ENCODE measurements at places on chromosomes 1 and 21.
A peak's percentile ranks its signal among the peaks of the same experiment; 100 is the strongest.

DNA sequence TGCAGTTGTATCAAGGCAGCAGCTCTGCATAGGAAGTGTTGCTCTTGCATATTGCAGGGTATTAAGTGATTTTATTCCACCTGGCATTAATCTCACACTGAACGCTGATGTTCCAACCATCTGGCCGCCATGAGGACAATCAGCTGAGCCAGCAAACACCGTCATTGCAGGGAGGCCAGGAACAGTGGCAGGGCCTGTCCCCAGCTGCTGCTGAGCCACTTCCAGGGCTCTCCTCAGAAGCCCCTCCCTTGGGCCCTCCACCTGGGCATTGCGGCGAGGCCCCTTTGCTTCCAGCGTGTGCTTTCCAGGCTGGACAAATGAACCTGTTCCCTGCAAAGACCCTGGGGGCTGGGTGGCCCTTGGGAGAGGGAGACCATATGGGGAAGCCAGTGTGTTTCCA, 171.6 kb upstream of the C1orf174 start:
- DNase-seq: peak; percentile 92

DNA sequence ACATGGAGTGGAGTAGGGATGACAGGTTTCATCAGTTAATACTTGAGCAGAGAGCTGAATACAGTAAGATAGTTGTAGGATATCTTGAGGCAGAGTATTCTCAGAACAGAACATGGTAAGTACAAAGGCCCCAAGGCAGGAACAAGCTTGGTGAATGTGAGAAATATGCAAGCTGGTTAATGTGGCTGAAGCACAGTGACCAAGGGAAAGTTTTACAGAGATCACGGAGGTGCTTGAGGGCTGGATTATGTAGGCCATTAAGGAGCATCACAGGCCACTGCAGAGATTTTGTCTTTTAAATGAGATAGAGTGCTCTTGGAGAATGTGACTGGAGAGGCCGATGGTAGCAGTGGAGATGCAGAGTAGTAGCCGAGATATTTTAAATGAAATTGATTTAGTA, 54.0 kb upstream of the BOLA1 start:
- DNase-seq: no peak

GRCh38 chr1:1996207-1996651, 7.4 kb downstream of the CFAP74 start:
- no peak for DNase-seq

DNA sequence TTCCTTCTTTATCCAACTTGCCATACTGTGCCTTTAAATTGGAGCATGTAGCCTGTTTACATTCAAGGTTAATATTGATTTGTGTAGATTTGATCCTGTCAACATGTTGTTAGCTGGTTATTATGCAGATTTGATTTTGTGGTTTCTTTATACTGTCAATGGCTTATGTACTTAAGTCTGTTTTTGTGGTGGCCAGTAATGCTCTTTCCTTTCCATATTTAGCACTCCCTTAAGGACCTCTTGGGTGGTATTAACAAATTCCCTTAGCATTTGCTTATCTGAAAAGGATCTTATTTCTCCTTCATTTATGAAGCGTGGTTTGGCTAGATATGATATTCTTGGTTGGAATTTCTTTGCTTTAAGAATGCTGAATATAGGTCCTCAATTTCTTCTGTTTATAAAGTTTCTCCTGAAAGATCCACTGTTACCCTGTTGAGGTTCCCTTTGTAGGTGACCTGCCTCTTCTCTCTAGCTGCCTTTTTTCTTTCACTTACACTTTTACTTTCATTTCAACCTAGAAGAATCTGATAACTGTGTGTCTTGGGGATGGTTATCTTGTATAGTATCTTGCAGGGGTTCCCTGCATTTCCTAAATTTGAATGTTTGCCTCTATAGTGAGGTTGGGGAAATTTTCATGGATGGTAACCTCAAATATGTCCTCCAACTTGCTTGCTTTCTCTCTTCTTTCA, 86.9 kb upstream of the NEGR1 start:
- DNase-seq: no peak

DNA sequence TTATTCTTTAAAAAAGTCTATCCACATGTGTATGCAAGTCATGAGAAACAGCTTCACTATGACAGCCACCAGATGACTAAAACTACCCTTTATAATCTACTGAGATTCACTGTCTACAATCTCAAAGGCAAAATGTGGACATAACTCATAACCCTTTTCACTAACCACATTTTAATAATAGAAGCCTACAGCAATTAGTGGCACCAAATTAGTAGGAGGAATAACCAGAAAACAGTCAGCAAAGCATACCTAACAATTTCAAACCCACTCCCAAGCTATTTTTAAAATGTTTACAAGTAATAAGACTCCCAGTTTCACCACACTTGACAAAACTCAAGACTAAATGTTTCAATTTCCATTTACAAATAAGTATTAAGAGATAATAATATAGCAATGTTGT, 442.9 kb downstream of the PTPRC start:
- DNase-seq: no peak

- no peak for DNase-seq
Observed at GRCh38 chr21:46172863-46173528, 11.3 kb downstream of the SPATC1L start.

- no peak for DNase-seq
Observed at GRCh38 chr1:232891656-232892317, 58.6 kb upstream of the NTPCR start.

- no peak for DNase-seq
Observed at GRCh38 chr1:12447307-12447706, 170.7 kb downstream of the DHRS3 start.

DNA sequence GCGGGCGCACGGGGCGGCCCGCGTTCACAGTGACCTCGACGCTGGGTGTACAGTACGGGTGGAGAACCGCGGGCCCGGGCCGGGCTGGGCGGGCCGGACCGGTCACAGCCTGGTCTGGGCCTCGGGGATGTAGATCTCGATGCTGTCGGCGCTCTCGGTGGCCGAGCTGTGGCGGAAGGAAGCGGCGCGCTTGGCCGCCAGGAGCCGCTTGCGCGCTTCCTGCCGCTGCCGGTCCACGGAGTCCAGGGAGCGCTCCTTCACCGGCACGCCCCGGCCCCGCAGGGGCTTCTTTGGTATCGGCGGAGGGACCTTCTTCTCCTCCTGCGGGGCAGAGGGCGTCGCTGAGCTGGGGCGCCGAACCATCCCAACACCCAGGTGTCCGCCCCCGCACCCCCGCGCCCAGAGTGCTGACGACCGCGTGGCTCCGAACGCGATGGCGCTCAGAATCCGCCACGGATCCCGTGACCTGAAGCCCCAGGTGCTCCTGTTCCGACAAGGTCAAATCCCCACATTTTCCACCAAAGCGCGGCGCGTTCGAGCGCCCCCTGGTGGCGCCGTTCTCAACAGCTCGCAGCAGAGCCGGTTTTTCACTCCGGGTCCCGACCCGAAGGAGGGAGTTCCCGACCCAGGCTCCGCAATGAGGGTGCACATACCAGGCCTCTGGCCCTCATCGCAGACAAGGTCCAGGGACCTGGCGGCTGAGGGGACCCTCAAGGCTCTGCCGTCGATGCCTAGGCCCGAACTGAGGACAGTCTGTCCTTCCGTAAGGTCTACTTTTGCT, 6.6 kb upstream of the SMIM12 start:
- DNase-seq: peak; percentile 49

GRCh38 chr1:106937104-106937503, 119.4 kb upstream of the PRMT6 start:
- no peak for DNase-seq

DNA sequence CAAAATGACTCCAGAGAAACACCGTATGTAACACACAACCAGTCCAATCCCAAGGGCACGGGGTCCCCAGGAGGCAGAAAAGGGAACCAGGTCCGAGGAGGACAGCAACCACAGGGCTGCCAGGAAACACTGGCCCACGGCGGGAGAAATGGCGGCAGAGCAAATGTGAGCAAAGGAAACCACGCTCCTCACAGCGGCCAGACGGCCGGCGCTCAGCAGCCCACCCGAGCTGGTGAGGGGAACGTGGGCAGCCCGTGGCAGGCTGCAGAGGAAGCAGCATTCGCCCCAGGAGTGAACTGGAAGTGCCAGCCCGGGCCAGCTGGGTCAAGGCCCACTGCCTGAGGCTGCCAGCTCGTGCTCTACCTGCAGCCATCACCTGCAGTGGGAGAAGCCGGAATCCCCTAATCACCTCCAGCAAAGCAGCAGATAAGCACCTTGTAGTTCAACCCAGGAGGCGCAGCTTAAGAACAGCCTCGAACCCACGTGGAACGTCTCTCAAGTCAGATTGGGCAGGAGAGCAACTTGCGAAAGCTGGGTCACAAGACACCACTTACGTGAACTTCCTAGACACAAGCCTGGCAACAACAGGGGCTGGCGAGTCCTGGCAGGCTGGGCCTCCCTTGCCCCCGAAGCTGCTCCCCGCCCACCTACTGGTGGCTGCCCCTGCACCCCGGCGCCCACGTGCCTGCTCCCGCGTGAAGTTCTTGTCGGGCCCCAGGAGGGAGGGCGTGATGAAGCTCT, 6.7 kb downstream of the SLC19A1 start:
- DNase-seq: peak; percentile 61

DNA sequence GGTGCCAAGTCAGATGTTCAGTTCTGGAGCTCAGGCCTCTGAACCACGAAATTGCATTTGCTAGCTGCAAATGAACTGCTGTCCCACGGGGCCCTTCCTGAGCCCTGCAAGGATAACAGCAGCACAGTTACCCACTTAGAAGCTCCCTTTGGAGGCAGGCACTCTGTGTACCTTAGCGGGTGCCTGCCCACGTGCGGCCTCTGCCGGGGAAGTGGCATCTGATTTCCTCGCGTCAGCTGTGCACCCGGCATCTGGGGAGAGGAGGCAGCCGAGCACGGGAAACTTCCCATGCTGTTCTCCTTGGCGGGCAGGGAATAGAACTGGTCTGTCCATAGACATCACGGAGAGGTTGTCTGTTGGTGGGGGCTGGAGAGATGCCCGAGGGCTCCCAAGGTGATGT, 148.0 kb upstream of the C1orf174 start:
- no peak for DNase-seq

DNA sequence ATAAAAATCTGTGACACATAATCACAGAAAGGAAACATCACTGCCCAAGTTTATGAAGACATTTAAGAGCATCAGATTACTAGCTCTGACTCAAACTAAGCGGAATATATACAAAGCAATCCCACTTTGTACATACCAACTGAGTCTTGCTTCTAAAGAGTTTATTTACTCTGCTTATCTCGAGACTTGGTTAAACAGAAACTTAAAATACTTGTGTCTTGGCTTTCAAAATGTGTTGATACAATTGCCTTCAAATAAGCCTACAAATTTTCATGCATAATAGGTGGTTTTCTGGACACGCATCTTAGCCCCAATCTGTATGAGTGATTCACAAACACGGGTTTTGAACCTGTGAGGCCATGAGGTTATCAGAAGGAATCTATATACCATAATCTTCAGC, 21.0 kb downstream of the CD160 start:
- no peak for DNase-seq

- no peak for DNase-seq
Observed at GRCh38 chr21:32592929-32593502, 7.7 kb upstream of the TCP10L start.

DNA sequence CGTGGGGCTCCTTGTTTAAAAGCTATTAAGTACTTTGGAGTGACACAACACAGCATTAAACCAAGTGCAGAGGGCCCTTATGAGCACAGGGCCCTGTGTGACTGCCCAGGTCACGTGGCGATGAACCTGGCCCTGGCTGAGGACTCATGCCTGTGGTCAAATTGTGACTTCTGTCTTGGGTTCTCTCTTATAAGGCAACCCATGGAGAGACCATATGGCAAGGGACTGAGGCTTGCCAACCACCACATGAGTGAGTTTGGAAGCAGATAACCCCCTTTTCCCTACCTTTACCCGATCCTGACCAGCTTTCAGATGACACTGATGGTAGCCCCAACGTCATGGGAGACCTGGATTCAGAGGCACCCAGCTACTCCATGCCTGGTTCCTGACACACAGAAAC, 140.5 kb downstream of the ZBTB18 start:
- no peak for DNase-seq

DNA sequence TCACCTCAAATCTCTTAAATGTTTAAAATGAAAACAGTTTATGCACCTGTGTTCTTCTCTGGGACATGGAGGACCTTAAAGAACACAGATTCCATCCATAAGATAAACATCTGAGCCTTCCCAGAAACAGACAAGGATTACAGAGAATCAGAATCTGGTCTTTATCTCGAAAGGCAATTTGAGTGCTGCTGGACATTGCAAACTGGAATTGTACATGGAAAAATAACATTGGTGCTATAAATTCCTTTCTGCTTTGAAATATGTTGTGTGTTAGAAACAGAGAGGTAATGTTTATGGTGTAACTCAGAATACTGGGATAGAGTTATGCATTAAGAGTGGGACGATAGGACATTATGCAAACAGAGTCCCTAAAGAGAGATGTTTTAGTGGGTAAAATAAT, 6.6 kb upstream of the DDR2 start:
- no peak for DNase-seq

- DNase-seq: peak; percentile 83
Observed at GRCh38 chr1:152459596-152460528, 45.8 kb upstream of the CRNN start.

DNA sequence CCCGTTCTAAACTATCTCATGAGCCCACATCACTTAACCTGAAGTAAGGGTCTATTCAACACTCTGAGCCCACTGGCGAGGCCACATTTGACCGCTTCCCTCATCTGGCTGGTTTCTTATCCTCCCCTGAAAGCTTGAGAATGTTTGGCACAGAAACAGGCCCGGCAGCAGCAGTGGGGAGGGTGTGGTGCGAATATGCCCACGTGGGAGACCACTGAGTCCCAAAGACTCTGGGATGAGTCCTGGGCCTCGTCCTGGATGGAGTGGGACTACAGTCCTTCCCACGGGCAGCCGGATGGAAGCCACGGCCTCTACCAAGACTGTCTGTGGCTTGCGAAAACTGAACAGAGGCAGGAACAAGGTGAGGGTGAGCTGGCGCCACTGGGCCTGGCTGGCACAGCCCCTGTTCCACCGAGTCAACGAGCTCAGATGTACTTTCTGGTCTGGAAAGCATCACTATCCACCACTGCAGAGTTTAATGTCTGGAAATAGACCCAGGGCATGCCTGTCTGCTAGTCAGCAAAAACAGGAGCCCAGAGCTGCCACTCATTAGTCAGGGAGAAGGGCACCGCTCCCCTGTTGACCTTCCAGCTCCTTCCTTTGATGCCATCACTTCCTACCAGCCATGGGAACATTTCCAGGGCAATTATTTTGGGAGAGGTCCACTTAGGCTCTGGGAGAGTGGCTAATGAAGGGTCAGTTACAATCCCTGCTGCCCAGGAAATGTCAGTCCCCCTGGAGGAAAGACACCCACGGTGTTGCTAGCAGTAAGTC, 386.6 kb downstream of the MATN1 start:
- DNase-seq: no peak

- no peak for DNase-seq
Observed at GRCh38 chr1:88200545-88200944, 483.5 kb upstream of the PKN2 start.

Data from WERI-Rb-1 (cell line).